ENCODE measurements at places on chromosomes 4 and X.
A peak's percentile ranks its signal among the peaks of the same experiment; 100 is the strongest.

DNA sequence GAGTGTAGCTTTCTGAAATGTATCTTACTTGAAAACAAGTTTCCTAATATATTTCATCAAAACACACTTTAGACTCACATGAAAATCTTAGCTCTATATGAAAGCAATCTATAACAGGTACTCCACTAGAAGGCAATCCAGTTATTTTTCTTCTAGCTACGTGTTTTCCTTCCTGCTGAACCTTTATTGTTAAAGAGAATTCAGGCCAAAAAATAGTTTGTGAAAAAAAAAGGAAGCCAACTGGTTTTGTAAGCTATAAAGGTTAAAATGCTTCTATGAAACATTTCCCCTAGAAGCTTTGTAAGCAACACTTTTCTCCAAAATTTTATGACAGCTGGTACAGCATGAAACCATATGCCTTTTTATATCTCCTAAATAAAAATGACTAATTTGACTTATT is 304.7 kb upstream of the DIAPH2 start:
- DNase-seq, result no peak

- no peak for DNase-seq
Measured at GRCh38 chr4:26958925-26959653, 98.4 kb downstream of the STIM2 start.

GRCh38 chr4:26522478-26522877 is 32.2 kb upstream of the CCKAR start:
- DNase-seq, result no peak

DNA sequence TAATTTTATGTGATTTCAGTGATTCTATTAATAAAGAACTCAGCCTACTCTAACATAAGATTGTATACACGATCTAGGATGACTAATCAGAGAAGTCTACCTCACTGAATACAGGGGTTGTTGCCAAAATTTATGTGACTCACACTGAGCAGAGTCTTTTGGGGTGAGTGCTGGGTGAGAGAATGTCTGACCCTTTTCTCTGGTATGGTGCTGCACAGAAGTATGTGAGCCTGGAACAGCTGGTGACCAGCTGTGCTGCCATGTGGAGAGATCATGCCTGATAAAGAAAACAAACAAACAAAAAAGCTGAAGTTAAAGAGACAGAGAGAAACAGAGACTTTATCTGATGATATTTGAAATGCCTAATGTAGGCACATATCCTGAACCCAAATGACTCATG is 618.1 kb upstream of the GRIA3 start:
- no peak for DNase-seq

- no peak for DNase-seq
Measured at GRCh38 chrX:41122664-41123257, 37.5 kb downstream of the USP9X start.

DNA sequence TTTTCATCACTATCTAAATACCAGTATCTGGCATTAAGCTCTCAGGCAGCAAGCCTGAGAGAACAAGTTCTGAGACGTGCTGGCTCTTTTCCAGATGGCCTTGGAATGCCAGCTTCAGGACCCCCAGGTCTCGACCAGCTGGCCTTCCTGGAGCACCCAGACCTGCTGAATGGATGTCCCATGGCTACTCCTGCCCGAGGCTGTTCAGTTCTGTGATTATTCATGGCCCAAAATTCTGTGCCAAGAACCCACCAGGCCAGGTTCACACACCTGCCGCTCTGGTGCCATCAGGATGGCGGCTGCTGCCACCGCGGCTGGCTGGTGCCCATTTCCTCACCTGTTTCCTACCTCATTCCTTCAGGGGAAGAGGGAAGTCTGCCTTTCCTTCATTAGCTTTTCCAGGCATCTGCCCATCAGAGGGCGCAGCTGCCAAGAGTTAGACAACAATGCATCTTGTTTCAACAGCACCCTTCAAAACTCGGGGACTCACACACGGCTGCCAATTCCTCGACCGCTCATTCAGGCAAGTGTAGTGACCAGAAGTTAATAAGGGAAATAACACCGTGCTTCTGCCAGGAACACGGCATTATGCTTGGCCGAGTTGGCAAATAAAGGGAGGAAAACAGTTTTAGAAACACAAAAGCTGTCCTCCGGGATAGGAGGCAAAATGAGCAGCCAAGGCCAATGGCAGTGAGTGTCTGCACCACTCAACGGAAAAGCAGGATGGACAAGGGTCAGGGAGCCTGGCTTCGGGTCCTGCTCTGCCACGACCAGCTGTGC is 173.8 kb downstream of the NSUN7 start:
- no peak for DNase-seq

DNA sequence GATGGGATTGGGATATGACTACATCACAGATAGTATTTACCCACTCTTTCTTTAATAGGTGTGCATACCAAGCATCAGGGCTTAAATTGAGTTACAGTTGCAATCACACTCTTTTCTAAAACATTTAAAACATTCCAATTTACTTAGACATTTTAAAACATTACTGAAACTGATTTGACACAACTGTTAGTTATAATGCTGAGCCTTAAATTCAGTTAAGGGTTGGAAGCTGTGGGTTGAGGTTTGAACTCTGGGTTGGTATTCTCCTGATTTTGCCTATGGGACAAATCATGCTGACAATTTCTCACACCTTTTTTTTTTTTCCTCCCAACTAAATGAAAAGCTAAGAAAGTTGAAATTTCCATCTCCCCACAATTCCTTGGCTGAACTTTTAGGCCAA is 16.3 kb downstream of the SLIT2 start:
- DNase-seq, result no peak

DNA sequence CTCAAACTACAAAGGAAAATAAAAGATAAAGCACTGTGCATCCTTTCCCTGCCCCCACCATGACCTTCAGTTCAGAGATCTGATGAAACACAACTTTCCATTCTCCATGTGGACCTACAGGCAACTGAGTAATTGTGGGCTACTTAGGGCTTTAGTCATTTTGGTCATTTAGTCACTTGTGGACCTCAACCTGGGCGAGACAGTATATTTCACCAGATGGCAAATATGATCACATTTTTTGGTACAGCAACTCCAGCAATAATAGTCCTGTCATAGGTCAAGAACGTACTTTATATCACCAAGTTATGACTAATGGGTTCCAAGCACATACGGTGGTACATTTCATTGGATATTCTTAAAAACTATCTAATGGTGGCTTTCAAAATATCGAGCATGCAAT is 141.2 kb downstream of the PDGFC start:
- DNase-seq, result no peak

DNA sequence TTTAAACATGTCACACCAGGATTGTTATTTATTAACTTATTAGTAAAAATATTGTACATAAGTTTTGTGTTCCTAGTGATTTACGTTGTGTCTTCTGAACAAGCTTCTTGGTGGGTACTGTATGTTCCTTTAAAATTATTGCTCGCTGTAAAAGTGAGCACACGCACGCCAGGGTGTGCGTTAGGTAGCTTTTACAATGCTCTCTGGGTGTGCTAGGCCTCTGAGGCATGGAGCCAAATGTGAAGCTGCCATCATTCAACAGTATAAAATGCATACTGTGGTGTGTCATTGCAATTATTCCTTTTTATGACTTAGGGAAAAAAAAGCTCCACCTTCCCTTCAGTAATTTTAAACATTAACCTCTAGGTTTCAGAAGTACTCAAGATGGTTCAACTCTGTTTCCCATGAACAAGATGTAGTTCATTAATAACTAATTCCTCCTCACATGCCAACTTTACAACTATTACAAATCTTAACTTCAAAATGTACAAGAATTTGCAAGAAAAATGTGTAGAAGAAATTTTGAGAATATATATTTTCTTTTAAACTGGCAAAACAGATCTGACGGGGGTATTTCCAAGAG is 42.4 kb downstream of the ATOH1 start:
- no peak for DNase-seq

GRCh38 chr4:78057135-78057599 is at the start of gene FRAS1:
Gene FRAS1, plus strand, starts transcription at chr4:78057323. Its CDS starts 687 bp downstream, at chr4:78058010.
- DNase-seq, result no peak

- DNase-seq, result no peak
Measured at GRCh38 chr4:37279894-37280592, 35.5 kb downstream of the NWD2 start.

DNA sequence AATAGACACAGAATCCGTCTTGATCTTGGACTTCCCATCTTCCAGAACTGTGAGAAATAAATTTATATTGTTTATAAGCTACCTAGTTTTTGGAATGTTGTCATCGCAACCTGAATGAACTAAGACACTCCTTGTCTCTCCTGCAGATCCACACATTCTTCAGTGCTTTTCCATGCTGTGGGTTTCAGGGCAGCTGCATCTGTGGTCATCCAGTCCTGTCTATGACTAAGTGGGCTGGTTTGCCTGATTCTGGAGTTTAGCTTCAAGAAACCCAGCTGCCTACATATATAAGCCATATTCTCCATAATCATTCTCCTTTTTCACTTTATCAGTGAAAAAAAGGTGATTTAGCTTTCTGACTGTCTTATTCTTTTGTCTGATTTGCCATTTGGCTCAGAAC is 170.3 kb upstream of the KIT start:
- DNase-seq, result no peak

- DNase-seq, result no peak
Measured at GRCh38 chr4:56575820-56576429, 70.3 kb downstream of the ARL9 start.

- DNase-seq, result no peak
Measured at GRCh38 chr4:56426273-56426672, 9.1 kb downstream of the PPAT start.

GRCh38 chrX:136130931-136131833 is 16.2 kb upstream of the FHL1 start:
- DNase-seq, result no peak

GRCh38 chr4:5756271-5756670 is 45.3 kb downstream of the EVC start:
- DNase-seq, result no peak

GRCh38 chrX:17635231-17635630 is 102.1 kb upstream of the SCML1 start:
- DNase-seq, result no peak

- no peak for DNase-seq
Measured at GRCh38 chr4:106297245-106298035, 18.6 kb downstream of the TBCK start.

DNA sequence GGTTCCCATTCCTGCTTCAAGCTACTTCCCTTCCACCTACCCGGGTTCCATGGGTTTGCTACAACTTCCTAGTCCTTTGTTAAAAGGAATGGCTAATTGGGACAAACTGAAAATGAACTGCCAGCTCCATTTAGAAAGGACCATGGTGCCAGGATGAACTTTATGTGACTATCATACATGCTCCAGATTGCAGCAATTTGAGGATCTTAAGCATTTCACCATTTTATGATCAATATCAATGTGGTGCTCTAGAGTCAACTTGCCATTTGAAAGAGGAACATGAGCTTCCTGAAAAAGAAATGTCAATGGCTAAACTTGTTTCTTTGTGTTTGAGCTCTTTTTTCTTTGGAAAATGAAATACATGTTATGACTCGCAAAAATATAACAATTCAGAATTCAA is 92.7 kb upstream of the IL15 start:
- DNase-seq, result no peak

- DNase-seq, result no peak
Measured at GRCh38 chr4:54146139-54146538, 46.2 kb downstream of the GSX2 start.

- peak; percentile 13 for DNase-seq
Measured at GRCh38 chr4:173288296-173288695, 45.9 kb downstream of the HMGB2 start.

- no peak for DNase-seq
Measured at GRCh38 chrX:3262901-3263300, 83.6 kb downstream of the MXRA5 start.

GRCh38 chr4:137394018-137394417 is 138.3 kb downstream of the PCDH18 start:
- no peak for DNase-seq

DNA sequence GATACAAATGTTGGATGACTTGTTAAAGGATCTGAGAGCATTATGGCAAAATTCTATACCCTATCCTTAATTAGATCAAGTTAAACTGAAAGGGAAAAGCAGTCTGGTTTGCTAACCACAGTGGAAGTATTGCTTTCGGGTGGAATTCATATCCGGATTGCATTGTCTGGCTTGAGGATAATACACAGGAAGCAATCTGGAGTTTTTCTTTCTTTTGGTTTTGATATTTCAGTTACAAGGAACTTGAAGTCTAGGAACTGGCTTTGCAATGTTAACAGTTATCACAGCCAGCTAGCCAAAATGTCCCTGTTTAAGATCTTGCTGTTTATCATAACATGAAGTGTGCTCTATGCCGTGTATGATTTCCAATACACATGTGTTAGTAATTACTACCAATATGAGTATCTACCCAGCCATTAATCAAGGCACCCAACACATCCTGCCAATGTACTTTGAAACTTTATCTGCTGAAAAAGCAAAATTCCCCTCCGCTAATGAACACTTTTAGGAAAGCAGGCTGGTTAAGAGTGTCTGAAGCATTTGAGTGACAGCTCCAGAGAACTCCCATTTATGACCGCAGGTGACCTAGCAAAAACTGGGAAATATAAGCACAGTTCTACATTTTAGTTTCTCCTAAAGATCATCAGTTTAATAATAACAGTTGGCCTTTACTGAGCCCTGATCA is 146.4 kb downstream of the PALLD start:
- DNase-seq, result no peak

DNA sequence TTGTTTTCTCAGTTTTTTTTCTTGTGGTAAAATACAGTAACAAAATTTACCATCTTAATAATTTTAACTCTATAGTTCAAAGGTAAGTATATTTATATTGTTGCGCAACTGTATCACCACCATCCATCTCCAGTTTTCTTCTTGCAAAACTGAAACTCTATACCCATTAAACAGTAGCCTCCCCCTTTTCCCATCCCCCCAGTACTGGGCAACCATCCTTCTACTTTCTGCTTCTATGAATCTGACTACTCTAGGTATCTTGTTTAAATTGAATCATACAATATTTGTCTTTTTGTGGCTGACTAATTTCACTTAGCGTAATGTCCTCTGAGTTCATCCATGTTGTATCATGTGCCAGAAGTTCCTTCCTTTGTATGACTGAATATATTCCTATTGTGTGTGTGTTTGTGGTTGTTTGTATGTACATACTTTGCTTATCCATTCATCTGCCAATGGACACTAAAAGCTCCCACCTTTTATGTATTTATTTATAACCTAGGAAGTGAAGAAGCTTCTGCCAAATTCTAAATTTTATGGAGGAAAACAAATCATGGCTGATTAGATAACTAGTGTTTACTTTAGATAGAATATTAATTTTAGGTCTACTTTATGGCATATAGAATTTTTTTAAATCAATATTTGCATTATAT is 10.0 kb downstream of the ABHD18 start:
- DNase-seq, result no peak
